ENCODE measurements at places on chromosomes 16 and 17.

GRCh38 chr16:80816356-80816755 lies 12.0 kb upstream of the CDYL2 start:
- no peak for DNase-seq

DNA sequence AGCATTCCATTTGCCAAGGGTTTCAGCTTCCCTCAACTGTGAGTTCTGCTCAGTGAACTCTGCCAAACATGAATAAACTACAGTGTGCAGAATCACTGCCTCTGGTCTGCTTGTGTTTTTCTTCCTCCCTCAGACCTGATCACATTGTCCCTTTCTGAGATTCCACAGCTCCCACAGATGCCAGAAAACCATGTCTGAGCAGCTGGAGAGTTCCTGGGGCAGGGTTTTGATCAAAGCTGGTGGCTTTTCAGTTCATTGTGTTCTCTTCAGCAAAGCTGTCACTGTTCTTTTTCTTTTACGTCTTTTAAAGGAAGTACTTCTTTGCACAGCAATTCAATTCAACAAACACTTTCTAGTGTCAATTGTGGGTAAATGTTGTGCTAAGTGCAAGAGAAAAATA lies 555.8 kb downstream of the RBFOX1 start:
- no peak for DNase-seq

- DNase-seq: no peak
These were observed 73.9 kb upstream of the SOX9 start for GRCh38 chr17:72046643-72047612.

- peak; percentile 34 for DNase-seq
These were observed 1.0 kb downstream of the LYRM1 start for GRCh38 chr16:20901436-20902112.

- DNase-seq: no peak
These were observed 1.7 kb downstream of the NME3 start for GRCh38 chr16:1769402-1770300.

- DNase-seq: no peak
These were observed 103.9 kb upstream of the FAM20A start for GRCh38 chr17:68704871-68705713.

GRCh38 chr16:84751241-84751640 lies 51.4 kb downstream of the USP10 start:
- no peak for DNase-seq

- no peak for DNase-seq
These were observed 19.2 kb downstream of the PLXDC1 start for GRCh38 chr17:39132192-39132610.

- DNase-seq: no peak
These were observed 8.2 kb downstream of the RHBDF1 start for GRCh38 chr16:63998-64913.

GRCh38 chr16:8630255-8630953 lies 8.9 kb downstream of the METTL22 start:
- no peak for DNase-seq

GRCh38 chr16:66120656-66121055 lies 245.8 kb upstream of the CDH5 start:
- no peak for DNase-seq

GRCh38 chr16:2167068-2167638 lies 11.6 kb downstream of the TRAF7 start:
- no peak for DNase-seq

GRCh38 chr17:31112001-31112661 lies 17.4 kb downstream of the NF1 start:
- peak; percentile 35 for DNase-seq

DNA sequence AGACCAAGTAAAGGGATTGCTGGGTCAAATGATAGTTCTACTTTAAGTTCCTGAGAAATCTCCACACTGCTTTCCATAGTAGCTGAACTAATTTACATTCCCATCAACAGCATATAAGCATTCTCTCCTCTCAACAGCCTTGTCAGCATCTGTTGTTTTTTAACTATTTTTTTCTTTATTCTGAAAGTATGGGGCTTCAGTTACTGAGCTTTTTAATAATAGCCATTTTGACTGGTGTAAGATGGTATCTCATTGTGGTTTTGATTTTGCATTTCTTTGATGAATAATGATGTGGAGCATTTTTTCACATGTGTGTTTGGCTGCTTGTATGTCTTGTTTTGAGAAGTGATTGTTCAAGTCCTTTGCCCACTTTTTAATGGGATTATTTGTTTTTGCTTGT lies 2.5 kb downstream of the KRTAP2-2 start:
- no peak for DNase-seq

All from activated CD4-positive, alpha-beta T cell treated with anti-CD3 and anti-CD28 coated beads, Interleukin-2, amount 50 U/mL, for 16 hours (primary cell).